ENCODE measurements at places on chromosomes 16 and 17.

DNA sequence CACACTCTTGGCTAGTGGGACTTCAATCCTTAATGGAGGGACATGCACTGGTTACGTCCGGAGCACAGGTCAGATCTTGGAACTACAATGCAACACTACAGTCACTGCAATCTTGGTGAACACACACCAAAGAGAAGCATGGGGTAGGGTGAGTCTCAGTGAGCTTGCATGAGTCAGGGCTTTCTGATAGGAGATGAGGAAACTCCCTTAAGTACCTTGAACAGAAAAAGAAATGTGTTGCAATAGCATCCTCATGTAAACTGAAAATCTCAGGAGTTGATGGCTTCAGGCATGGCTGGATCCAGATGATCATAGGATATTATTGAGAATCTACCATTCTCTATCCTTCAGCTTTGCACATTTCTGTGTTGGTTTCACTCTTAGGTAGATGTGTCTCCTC lies 54.1 kb downstream of the CES1 start:
- no peak for DNase-seq

GRCh38 chr16:66420396-66420795 lies 6.7 kb upstream of the BEAN1 start:
- peak; percentile 34 for DNase-seq

DNA sequence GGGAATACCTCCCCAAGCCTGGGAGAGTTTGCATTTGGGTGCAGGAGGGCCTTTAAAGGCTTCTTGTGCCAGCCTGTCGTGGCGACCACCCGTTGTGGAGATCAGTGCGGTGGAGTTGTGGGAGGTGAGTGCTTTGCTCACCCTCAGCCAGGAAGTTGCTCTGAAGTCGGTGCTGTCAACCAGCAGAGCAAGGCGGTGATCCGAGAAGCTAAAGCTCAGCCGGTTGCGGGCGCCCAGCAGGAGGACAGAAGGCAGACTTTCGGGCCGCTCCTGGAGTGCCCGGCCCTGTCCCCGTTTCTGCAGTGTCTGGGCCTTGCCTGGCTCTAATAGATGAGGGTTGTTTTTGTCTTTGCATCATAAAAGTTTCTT lies 1.4 kb downstream of the UBE2I start:
- DNase-seq, result peak; percentile 42

DNA sequence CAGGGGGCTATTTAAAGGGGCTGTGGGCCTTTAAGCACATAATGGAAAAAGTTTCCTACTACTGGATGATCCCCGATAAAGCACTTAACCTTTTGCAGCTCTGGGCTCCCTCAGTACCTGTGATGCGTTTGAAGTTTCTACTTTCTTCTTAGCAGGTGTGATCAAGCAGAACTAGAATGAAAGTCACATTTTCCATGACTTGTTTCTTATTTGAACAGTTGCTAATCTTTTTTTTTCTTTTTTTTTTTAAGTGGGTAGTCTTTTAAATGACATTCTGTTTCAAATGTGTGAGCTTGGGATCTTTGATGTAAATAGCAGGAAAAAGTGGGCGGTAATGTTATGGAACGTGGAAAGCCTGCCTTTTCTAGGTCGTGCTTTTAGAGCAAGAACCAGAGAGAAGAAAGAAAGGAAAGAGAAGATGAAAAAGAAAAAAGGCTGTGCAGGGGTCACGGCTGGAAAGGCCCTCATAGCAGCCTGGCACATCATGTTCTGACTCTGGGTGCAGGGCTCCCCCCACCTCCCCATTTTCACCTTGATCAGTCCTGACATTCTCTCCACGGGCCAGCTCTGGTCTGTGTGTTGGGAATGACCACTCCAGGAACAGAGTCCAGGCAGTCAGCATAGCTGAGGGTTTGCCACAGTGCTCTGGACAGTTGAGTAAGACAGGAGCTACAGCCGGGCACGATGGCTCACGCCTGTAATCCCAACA lies 150.6 kb downstream of the CLEC16A start:
- no peak for DNase-seq

- no peak for DNase-seq
These were observed 234.7 kb upstream of the SDK2 start for GRCh38 chr17:73878923-73879322.

DNA sequence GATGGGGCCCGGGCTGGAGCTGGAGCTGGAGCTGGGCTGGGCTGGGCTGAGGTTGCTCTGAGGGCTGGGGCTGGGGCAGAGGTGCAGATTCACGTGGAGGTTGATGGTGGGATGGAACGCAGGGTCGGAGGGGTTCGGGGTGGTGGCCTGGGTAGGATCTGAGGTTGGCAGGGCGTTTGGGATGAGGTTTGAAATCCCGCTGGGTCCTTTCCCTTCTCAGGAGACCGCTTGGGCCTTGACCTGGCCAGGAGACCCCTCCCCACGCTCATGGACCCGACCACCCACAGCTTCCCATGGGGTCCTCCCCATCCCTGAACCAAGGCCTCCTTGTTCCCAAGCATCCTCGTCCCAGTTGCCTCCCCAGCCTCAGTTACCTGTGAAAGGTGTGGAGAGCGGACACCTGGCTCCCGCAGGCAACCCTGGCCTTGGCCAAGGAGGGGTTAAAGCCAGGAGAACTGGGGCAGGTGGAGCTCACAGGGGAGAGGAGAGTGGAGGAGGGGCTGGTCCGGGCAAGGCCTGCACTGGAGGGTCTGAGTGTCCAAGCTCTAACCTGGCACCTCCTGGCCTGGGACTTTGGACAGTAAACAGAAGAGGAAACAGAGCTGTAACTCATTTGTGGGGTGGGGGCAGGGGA lies at the start of gene ASGR2:
ASGR2 (minus strand) TSS at position 582 of the 634 bp plus-strand sequence. CDS start 582 bp downstream, outside the sequence.
- no peak for DNase-seq

DNA sequence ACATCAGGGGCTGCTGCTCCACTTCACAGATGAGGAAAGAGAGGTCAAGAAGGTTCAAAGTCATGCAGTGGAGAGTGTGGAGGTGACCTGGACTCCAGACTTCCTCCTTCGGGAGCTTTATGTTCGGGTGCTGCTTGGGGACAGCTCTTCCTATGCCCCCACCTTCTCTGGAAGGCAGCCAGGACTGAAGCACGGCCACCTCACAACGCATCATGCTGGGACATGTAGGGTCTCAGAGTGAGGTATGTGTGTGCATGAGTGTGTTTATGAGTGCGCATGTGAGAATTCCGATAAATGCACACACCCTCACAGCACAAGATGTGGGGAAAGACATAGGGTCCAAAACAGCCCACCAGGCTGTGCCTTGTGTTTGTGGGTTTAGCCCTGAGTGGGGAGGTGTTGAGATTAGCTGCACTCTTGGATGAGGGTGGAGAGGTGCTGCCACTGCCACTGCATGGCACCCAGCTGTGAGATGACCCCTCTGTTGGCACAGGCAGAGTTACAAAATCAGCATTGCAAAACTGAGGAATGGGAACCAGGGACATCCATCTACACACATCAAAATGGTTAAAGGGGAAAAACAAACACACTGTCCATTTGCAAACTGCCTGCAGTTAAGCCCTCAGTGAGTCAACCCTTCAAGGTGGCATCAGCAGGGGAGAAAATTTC lies 367.4 kb downstream of the SEC14L1 start:
- DNase-seq, result peak; percentile 17

DNA sequence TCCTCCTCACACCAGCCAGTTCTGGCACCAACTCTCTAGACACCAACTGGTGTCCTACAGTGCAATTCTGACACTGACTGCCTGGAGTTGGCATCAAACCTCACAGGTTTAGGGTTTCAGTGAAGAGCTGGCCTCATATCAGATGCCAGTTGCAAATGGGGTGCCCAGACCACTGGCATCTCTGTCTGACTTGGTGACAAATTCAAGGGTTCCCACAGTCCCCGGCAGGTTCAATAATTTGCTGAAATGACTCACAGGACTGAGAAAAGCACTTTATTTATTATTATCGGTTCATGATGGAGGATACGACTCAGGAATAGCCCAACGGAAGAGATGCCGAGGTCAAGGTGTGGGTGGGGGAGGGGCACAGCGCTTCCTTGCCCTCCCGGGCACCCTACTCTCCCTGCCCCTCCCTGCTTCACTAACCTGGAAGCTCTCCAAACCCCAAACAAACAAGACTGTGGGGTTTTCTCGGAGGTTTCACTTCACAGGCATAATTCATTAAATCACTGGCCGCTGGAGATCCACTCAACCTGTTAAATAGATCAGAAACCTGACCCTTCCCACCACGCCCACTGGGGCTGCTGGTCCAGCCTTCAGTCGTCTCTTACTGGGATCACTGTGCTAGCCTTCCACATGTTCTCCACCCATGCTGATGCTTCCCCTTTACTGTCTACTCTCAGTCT lies 1.7 kb upstream of the NLRP1 start:
- peak; percentile 45 for DNase-seq

DNA sequence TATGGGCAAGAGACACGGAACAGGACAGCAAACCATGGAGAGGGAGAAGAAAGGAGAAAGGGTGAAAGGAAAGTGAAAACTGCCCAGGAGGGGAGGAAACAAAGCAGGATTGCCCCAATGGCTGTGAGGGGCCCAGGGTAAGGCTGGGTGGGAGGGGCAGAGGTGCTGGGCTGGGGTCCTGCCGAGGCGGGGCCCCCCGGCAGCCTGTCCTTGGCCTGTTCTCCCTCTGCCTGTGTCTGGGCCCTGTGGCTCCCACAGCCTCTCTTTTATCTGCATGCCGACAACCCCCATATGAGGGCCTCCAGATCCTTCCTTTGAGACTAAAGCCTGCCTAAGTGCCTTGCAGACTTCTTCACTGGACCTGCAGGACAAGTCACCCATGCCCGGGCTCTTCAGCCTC lies 15.5 kb downstream of the ZNHIT3 start:
- no peak for DNase-seq

- DNase-seq, result no peak
These were observed 444.9 kb downstream of the SOX9 start for GRCh38 chr17:72565758-72566157.

DNA sequence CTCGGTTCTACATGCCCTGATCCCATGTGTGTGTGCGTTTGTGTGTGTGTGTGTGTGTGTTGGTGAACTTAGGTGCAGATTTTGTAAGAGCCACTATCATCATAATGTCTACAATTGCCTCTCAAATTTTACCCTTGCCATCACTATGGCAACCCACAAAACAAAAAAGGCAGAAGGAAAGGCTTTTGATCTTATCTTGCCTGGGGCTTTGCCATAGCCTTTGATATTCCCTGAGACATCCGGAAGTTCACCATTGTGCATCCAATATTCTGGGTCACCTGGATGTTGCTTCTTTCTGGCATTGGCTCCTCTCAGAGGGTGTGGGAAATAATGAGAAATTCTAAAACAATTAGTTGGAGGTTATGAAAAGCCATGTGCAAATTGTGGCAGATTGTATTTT lies 114.7 kb downstream of the HAPSTR1 start:
- DNase-seq, result no peak

GRCh38 chr16:88595101-88595500 lies 24.9 kb downstream of the ZC3H18 start:
- no peak for DNase-seq

- DNase-seq, result no peak
These were observed 898.5 kb downstream of the KCNJ2 start for GRCh38 chr17:71067669-71068407.

- DNase-seq, result no peak
These were observed 44.1 kb upstream of the ADORA2B start for GRCh38 chr17:15900871-15901270.

GRCh38 chr16:48542966-48543365 lies 67.0 kb downstream of the N4BP1 start:
- no peak for DNase-seq

DNA sequence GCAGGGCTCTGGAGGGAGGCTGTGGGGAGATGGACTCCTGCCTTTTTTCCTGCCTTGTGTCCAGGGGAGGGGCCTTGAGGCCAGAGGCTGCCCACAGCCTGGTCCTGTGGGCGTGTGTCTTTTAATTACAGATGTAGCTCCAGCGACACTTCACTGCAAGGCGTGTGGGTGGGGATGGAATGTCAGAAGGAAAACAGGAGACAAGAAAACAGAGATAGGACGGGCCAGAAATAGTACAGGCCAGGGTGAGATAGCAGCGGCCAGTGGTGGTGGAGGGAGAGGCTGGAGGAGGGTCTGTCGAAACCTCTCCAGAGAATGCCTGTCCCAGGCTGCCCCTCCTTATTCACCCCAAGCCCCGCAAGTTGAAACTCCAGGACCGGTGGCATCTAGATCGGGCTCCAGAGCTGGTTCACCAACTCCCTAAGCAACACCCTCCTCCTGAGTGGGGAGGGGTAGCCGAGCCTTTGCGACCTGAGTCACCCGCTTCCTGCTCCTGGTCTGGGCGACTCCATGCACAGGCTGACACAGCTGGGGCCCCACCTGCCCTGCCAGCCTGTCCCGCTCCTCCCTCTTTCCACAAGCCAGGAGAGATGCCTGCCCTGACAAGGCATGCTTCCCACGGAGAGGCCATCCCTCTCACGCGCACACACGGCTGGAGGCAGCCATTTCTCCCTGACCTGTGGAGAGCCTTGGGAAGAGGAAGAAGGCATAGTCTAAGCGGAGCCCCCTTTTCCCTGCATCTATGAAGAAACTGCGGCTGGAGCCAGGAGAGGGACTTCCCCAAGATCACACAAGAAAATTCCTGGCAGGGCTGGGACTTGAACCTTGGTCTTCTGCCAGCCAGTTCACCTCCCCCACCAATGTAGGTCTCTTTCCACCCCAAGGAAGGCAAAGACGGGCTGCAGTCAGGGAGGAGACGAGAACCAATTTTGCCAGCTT lies 6.6 kb upstream of the JUP start:
- no peak for DNase-seq

DNA sequence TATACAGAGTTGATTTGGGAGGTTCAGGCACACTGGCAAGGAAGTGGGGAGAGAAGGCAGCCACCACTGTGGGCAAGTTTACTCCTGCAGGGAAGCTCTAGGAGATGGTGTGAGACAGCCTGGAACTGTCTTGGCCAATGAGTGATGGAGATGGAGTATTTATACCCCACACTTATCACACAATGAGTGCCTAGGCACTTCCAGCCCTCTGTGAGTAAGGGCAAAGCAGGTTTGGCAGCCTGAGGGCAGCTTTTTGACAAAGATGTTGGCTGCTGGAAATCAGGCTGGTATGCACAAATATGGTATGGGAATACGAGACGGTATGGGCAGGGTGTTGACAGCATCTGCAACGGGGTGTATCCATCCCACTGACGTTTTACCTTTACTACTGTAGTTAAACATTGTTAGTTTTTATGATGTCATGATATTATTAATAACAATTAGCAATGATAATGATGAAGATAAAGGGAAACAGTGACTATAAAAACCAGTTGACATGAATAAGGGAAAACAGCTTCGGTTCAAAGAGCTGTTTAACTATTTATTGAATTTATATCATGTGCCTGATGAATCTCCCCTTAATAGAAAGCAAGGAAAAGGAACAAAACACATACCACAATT lies 149.9 kb downstream of the CDK5R1 start:
- no peak for DNase-seq

- peak; percentile 70 for DNase-seq
These were observed 15.2 kb upstream of the CA4 start for GRCh38 chr17:60134396-60135150.

- DNase-seq, result no peak
These were observed 11.8 kb downstream of the SLC16A3 start for GRCh38 chr17:82240506-82241182.

DNA sequence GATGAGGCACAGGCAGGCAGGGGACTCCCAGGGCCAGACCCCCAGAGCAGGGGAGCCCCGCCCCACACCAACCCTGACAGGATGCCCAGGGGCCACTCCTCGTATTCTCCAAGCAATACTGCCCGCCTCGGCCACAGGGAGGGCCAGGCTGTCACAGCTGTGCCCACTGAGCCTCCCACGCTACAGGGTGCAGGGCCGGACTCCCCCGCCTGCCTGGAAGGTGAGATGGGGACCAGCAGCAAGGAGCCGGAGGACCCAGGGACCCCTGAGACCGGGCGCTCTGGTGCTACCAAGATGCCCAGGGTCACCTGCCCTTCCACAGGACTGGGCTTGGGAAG lies 18.8 kb upstream of the ZFPM1 start:
- DNase-seq, result no peak

All from iris pigment epithelial cell (primary cell).